Tibial nerve (tissue), 4 donors: ENCODE measurements at places on chromosomes 5 and 9.

- no peaks in the 10 kb centered on the region for H3K27me3 ChIP-seq
- H3K4me3 ChIP-seq = no peak overlapping the region
- H3K36me3 ChIP-seq = no peaks in the 10 kb centered on the region
- peaks cover 31% of the 10 kb centered on the region for H3K4me1 ChIP-seq
- H3K27ac ChIP-seq = no peak overlapping the region
- DNase-seq = no peak
Observed at GRCh38 chr9:72382405-72382804, 17.4 kb upstream of the ZFAND5 start.

DNA sequence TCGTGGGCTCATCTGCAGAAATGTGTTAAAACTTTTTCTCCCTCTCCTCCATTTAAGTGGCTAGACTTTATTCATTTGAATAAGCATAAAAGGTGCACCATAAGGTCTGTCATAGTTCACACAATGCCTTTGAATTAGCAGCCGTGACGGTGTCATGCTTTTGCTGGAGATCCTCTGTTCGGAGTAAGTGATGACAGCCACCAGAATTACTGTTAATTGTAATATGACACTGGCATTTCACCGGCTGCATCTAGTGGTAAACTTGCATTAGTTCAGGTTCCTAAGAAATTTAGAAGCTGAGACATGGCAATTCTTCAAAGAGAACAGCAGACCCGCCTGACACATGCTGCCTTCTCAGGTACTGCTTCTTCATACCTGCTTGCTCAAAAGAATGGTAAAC is 241.7 kb downstream of the EBF1 start:
- no peaks in the 10 kb centered on the region for H3K36me3 ChIP-seq
- no peak overlapping the region for H3K4me3 ChIP-seq
- no peak for DNase-seq

DNA sequence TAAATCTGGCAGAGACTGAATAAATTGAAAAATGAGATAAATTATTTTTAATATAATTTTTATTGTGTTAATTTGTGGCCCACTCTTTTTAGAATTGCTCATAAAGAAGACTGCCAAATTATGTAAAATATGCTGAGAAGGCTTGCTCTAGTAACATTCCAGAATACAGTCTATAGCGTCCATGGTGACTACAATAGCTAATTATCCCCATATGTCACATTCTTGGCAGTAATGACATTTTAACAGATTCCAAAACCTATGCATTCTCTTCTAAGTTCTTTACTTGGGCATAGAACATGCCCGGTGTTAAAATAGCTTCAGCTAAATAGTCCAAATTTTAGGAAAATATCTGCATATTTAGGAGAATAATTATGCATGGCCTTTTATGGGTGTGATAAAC is 697.0 kb upstream of the SEMA6A start:
- H3K4me3 ChIP-seq = no peak overlapping the region
- H3K27me3 ChIP-seq = no peaks in the 10 kb centered on the region
- H3K4me1 ChIP-seq = no peaks in the 10 kb centered on the region
- H3K27ac ChIP-seq = no peak overlapping the region
- no peak for DNase-seq

- no peak overlapping the region for H3K27ac ChIP-seq
- no peaks in the 10 kb centered on the region for H3K4me1 ChIP-seq
- no peaks in the 10 kb centered on the region for H3K27me3 ChIP-seq
- H3K36me3 ChIP-seq = no peaks in the 10 kb centered on the region
- no peak for DNase-seq
Observed at GRCh38 chr9:88712484-88712883, 177.5 kb downstream of the NXNL2 start.

GRCh38 chr5:110630350-110630749 is 96.1 kb downstream of the TMEM232 start:
- no peak overlapping the region for H3K4me3 ChIP-seq
- H3K36me3 ChIP-seq = no peaks in the 10 kb centered on the region
- H3K4me1 ChIP-seq = no peaks in the 10 kb centered on the region
- no peak for DNase-seq

DNA sequence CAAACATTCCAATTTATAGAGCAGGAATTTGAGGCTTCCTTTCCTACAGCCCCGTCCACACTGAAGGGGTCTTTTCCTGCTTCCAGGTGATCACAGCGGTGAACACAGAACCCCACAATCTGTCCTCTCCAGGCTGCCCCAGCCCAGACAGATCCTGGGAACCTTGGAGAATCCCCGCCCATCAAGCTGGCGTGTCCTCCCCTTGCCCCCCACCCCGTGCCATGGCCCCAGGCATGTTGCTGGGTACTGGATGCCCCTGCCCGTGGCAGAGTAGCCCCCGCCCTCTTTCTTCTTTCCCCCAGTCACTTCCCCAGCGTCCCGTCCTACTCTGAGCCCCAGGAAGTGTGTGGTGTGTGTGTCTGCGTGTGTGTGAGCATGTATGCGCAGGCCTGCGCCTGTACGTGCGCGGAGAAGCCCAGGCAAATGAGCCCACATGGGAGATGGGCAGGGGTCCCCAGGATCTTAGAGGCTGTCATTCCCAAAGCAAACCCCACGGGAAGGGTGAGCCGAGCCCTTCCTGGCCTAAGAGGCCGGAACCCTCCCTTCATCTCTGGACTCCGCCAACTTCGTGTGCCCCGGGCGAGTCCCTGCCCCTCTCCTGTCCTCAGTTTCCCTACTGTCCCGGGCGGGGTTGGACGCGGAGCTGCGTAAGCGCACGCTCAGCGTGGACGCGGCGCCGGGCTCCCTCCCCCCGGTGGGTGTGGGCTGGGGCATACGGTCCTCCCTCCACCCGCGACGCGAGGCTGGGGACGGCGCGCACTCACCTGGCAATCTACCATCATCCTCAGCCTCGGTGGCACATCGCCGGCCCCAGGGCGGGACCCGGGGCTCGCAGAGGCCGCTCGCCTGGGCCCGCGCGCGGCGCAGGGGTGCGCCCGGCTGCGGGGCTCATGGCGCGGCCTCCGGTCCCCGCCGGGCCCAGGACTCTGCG is 15.2 kb downstream of the GBGT1 start:
- H3K4me3 ChIP-seq = peak overlapping the region; percentile 63
- peak overlapping the region; percentile 79 for H3K27ac ChIP-seq
- H3K36me3 ChIP-seq = no peaks in the 10 kb centered on the region
- H3K27me3 ChIP-seq = no peaks in the 10 kb centered on the region
- peaks cover 71% of the 10 kb centered on the region for H3K4me1 ChIP-seq
- no peak for DNase-seq

DNA sequence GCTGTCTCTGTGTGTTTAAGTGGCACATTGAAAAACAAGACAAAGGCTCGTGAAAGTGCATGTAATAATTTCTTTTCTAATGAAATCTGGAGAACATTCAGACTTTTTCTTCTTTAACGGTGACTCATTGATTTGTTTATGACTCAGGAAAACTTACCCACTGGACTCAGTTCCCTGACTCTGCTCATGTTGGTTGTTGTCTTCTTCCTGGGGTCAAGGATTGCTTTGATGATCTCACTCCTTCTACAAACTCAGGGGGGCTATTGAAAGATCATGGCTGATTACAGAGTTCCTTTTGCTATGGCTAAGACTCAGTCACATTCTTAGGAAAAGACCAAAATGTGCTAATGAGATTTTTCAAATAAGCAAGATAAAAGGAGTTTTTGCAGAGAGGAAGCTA is 141.1 kb upstream of the DAP start:
- no peaks in the 10 kb centered on the region for H3K4me1 ChIP-seq
- no peak overlapping the region for H3K27ac ChIP-seq

- H3K4me3 ChIP-seq = no peak overlapping the region
- no peaks in the 10 kb centered on the region for H3K36me3 ChIP-seq
- no peaks in the 10 kb centered on the region for H3K27me3 ChIP-seq
- no peaks in the 10 kb centered on the region for H3K4me1 ChIP-seq
Observed at GRCh38 chr5:53820802-53821171, 260.3 kb downstream of the NDUFS4 start.

DNA sequence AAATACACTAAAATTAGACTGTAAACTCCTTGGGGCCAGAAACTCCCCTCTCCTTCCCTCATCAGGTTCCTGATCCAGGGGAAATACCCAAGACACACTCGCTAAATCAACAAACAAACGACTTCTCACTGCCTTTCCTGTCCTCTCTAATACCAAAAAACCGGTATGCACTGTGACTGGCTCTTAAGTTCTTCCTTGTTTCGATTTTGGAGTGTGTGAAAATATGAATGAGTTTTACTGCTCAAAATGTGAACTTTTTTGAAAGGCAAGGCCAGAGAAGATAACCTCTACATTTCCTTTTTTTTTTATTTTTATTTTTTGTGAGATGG is 81.1 kb upstream of the EPB41L4B start:
- no peak overlapping the region for H3K27ac ChIP-seq
- no peaks in the 10 kb centered on the region for H3K27me3 ChIP-seq
- no peak overlapping the region for H3K4me3 ChIP-seq
- H3K36me3 ChIP-seq = no peaks in the 10 kb centered on the region

DNA sequence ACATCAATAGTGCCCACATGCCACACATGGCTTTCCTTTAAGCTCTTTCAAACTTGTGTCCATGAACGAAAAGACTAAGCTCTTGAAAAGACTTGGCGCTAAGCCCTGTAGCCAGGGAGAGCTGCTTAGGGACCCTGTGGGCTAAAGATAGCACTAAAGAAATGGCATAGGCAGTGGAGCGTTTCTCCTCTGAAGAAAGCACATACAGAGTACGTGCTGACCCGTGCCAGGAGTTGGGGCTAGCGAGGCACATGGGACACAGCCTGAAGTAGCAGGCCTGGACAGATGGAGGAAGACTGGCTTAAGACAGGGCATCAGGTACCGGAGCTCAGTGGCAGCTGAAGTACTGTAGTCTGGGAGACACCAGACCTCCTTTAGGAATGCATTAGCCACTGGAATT is 39.7 kb downstream of the ADGRV1 start:
- no peak overlapping the region for H3K27ac ChIP-seq
- no peaks in the 10 kb centered on the region for H3K4me1 ChIP-seq
- H3K27me3 ChIP-seq = no peaks in the 10 kb centered on the region
- H3K36me3 ChIP-seq = no peaks in the 10 kb centered on the region
- no peak for DNase-seq

DNA sequence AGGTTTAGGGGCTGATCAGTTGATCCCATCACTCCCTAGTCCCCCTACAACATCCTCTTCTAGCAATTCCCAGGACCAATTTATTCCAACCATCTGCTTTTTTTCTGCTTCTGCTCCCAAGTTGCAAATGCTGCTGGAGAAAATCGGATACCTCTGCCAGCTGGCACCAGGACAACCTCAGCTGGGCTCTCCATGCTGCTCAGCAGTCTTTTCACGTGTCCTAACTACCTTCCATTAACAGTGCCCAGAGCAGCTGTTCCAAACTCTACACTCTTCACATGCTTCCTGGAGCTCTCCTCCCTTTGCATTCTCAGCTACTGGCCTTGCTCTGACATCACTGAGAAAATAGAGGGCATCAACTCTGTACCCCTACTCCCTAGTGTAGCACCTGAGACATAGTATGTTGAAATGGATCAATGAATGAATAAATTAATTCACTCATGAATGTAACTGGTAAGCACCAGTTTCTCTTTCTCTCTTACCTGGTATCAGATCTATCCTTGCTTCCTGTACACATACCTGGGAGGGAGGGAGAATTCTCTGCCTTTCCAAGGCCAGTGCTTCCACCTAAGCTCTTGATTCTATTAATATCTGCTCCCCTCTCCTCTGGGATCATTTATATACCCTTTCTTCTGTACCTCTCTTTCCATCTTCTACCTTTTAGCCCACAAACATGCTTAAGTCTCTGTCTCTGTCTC is 191.0 kb downstream of the RAB3C start:
- H3K27me3 ChIP-seq = no peaks in the 10 kb centered on the region
- DNase-seq = no peak
- H3K36me3 ChIP-seq = no peaks in the 10 kb centered on the region
- no peak overlapping the region for H3K4me3 ChIP-seq

DNA sequence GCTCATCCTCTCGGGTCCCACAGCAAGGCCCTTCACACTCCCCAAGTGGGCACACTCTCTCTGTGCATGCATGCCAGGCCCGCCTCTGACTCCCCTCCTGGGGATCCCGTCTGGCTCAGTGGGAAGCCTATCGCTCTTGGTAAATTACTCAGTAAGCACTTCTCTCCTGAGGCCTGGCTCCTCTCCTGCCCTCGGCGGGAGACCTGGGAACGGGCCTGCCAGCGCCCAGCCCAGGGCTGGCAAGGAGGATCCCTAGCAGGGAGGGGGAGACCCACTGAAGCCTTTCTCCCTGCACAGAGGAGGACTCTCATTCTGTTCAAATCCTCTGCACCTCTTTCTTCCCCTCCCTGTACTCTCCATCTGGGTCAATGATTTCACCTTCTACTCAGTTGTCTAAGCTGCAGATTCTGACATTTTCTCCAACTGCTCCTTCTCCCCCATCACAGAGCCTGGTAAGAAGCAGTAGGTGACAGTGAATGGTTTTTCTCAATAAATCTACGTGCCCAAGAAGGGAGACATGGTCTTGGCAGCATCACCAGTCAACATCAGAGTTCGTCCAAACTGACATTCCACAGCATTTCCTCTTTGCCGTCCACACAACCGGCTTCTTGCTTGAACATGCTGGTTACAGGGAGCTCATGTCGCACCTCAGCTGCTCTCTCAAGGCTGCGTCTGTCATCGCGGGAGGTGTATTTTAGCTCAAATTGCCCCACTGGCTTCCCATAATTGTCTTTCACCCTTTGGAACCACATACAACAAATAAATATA is 81.9 kb downstream of the GPR21 start:
- H3K4me3 ChIP-seq = no peak overlapping the region
- H3K36me3 ChIP-seq = peaks cover 7% of the 10 kb centered on the region
- H3K27ac ChIP-seq = no peak overlapping the region
- no peak for DNase-seq
- no peaks in the 10 kb centered on the region for H3K27me3 ChIP-seq
- H3K4me1 ChIP-seq = no peaks in the 10 kb centered on the region

DNA sequence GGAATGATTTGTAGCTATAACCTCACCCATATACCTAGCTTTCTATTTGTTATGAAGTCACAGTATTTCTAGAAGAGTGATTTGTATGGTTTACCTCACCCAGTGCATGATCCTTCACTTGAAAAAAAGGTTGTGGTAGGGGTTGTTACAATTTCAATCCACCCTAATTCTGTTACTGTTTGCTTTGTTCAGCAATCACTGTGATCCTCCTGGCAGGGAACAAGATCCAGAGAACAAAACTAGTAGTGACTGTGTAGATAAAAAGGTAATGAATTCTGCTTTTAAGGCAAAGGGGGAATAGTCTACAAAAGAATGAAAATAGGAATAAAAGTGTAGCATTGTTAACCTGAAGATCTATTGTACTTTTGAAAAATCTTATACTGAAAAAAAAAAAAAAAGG is 191.3 kb upstream of the SH3GL2 start:
- no peak overlapping the region for H3K27ac ChIP-seq
- peaks cover 9% of the 10 kb centered on the region for H3K36me3 ChIP-seq
- no peaks in the 10 kb centered on the region for H3K27me3 ChIP-seq
- H3K4me1 ChIP-seq = no peaks in the 10 kb centered on the region
- no peak for DNase-seq
- no peak overlapping the region for H3K4me3 ChIP-seq

GRCh38 chr9:82419696-82420486 is 431.3 kb downstream of the SPATA31D1 start:
- H3K27me3 ChIP-seq = no peaks in the 10 kb centered on the region
- H3K4me1 ChIP-seq = peaks cover 5% of the 10 kb centered on the region
- no peak overlapping the region for H3K4me3 ChIP-seq
- no peaks in the 10 kb centered on the region for H3K36me3 ChIP-seq

GRCh38 chr5:136427426-136427825 is 62.1 kb upstream of the TRPC7 start:
- no peak overlapping the region for H3K27ac ChIP-seq
- H3K4me3 ChIP-seq = no peak overlapping the region
- H3K36me3 ChIP-seq = no peaks in the 10 kb centered on the region
- no peak for DNase-seq
- no peaks in the 10 kb centered on the region for H3K4me1 ChIP-seq

GRCh38 chr5:109705596-109705995 is 15.9 kb downstream of the MAN2A1 start:
- H3K4me3 ChIP-seq = no peak overlapping the region
- H3K4me1 ChIP-seq = no peaks in the 10 kb centered on the region
- no peaks in the 10 kb centered on the region for H3K36me3 ChIP-seq
- no peak overlapping the region for H3K27ac ChIP-seq
